ENCODE measurements at places on chromosomes 7 and 10.

GRCh38 chr7:139898483-139898882 lies 69.4 kb downstream of the TBXAS1 start:
- no peak for DNase-seq

- no peak for DNase-seq
Observed at GRCh38 chr10:103775776-103776175, 79.6 kb downstream of the SH3PXD2A start.

DNA sequence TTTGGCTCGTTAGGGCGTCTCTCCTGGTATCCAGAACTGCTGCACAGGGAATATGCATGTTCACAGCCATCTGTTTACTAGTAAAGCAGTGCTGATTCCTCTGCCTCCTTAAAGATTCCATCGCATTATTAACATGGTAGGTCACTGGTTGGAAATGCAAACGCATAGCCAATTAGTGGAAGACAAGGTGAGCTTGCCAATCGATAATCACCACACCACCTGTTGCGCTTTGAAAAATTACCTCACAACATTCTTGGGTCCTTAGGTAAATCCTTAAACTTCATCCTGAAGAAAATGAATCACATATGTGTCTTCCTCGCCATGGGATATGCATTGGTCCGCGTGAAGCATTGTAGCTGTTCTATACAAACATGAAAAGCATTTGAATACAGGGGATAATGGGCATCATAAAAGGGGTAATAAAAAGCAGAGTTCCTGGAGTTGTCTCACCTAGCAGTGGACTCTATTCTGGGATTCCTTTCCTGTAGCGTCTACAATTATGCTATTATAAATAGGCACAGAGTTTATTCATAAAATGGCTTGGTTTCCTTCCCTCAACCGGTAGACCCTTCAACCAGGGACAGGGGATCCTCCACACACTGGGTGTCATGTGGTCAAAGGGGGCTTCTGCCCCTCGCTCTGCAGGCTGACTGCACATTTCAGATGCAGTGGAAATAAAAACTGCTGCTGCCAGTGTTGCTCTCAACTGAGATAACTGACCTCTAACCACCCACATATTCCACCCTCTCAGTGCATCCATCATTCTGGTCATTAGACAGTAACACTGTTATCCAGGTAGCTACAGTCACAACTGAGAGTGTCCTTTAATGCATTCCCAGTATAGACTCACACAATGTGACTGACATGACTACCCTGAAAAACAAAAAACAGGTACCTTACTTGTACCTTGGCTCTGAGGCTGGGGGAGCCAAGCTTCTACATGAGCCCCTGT lies 389.2 kb upstream of the NFE2L3 start:
- no peak for DNase-seq

DNA sequence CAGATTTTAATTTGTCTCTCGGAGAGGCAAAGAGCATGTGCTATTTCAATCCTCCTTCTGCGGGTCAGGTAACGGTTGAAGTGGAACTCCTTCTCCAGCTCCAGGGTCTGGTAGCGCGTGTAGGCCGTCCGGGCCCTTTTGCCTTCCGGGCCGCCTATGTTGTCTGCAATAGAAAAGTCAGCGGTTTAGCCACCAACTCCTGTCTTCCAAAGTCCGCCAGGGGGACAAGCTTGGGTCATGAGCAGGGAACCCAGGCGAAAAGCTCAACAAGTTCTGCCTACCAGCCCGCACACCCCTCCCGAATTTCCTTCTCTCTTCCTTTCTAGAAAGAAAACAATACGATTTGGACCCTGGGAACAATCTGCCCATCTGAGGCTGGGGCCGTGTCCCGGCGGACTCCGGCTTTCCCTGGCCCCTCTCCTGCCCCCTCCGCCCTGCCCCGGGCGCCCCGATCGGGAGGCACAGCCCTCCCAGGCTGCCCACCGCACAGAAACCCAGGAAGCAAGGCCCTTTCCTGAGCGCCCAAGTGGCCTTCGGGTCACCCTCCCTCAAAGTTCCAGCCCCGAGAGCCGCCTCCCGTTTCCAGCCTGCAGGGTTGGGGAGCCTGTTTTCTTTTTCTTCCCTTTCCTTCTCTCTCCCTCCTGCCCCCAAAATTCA lies 1.4 kb downstream of the HOXA5 start:
- no peak for DNase-seq

DNA sequence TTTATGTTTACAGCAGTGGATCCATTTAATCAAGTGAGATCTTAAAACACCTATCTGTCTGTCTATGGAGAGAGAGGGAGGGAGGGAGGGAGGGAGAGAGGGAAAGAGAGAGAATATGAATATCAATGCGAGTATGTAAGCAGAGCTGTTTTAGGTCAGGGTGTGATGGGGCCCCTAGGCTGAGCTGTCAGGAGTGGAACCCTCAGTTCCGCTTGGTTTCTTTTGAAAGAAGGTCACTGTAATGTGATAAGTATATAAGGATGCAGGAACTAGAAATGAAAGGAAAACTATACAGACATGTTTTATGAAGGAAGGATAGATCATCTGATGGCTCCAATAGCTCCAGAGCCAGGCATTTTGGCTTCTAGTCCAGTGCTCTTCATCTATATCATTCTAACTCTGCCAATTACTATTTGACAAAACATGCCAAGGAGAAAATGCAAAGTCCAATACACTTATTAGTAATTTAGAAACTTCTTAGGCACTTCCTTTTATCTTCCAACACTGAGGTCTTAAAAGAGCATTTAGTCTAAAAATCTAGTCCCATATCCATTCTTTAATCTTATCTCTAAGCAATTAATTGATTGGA lies 70.3 kb downstream of the NRCAM start:
- no peak for DNase-seq
